ENCODE measurements at places on chromosomes 5 and 9.

DNA sequence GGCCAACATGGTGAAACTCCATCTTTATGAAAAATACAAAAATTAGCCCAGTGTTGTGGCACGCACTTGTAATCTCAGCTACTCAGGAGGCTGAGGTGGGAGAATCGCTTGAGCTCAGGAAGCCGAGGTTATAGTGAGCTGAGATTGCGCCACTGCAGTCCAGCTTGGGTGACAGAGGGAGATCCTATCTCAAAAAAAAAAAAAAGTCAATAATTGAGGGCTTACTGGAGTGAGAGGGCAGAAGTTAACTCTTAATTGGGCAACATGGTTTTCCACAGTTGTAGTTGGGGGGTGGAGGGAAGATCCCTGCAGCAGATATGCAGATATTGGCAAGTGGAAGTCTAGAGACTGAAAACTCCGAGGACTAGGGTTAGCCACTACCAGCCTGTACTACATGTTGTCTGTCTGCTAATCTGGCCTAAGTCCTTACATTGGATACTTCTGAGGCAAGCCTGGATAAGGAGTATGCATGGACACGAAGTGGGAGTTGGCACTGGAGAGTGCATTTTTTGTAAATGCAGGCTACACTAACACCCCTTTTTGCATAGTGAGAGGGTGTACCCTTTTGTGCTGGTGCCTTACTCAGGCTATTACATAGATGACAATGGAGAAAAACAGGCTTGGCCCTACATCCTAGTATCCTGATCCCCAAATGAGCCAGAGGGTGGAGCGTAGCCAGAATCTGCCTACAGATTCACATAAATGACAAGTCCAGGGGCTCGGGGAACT is 89.0 kb upstream of the NIPBL start:
- DNase-seq = no peak

GRCh38 chr5:145220481-145220880 is 614.7 kb downstream of the PRELID2 start:
- DNase-seq = no peak

- no peak for DNase-seq
Observed at GRCh38 chr5:145947581-145947980, 11.2 kb downstream of the SH3RF2 start.

- no peak for DNase-seq
Observed at GRCh38 chr9:91682806-91683205, 259.2 kb upstream of the NFIL3 start.

GRCh38 chr5:1432296-1432695 is 12.9 kb downstream of the SLC6A3 start:
- DNase-seq = no peak

GRCh38 chr9:134358662-134359319 is 32.5 kb downstream of the RXRA start:
- no peak for DNase-seq

GRCh38 chr5:142871363-142872193 is 101.4 kb downstream of the ARHGAP26 start:
- DNase-seq = no peak

DNA sequence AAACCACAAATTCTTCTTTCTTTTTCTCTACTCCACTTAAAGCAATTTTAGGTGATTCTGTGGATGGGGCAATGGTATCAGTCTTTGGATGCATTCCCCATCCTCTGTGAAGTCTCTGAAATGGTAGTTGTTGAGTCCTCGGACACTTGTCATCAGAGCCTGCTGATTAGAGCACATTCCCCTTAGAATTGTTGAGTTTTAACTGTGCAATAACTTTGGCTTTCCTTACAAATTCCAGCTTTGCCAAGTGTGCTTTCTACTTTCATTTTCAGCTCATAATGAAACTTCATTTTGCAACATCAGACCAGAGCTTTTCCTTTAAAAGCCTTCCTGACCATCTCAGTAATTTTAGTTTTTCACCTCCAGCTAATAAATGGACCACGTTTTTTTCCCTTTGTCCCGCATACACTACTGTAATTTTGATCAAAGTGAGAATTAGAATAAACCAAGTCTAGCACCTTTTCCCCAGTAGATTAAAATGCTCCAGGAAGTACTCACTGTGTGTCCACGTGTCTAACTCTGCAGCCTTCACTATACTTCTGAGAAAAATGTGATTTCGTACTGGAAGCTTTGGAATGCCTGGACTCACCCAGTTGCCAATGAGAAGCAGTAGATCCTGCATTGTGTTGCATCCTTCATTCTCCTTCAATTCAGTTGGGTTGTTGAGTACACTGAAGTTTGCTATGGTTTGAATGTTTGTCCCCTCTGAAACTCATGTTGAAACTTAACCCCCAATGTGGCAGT is 135.6 kb downstream of the NTRK2 start:
- no peak for DNase-seq

DNA sequence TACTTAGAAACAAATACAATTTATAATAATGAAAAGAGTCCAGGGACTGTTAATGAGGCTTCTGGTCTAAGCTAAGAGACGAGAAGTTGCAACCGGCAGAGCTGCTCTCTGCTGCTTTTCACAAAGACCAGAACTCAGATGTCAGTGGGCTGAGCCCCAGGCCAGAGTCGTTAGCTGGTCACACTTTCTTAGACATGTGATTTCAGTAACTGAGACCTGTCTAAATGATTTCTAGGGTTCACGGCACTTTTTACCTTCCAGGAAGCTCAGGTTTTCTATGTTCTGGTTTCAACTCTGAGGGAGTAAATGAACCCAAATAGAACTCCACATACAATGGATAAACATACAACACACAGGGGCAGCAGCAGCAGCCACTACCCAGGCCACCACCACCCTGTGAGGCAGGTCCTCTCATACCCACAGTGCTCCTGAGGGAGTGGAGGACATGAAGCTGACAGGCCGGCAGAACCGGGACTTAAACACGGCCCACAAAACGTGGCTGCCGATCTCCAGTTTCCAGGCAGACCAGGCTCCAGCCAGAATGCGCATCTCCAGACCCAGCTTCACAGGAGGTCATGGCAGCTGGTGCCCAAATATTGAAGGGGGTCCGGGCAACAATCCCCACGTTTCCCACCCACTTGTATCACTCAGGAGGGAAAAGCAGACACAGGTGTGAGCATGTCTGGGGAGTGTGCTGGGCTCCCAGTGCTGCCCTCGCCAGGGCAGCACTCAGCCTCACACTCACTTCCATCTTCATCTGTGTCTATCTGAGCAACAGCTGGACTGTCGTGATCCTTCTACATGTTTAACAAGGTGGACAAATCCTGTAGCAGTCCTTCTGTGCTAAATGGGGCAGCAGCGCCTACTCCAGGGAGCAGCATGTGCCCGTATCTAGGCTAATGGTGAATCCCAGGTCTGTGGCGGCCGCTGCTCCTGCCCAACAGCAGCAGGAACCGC is 38.8 kb downstream of the IARS1 start:
- no peak for DNase-seq

DNA sequence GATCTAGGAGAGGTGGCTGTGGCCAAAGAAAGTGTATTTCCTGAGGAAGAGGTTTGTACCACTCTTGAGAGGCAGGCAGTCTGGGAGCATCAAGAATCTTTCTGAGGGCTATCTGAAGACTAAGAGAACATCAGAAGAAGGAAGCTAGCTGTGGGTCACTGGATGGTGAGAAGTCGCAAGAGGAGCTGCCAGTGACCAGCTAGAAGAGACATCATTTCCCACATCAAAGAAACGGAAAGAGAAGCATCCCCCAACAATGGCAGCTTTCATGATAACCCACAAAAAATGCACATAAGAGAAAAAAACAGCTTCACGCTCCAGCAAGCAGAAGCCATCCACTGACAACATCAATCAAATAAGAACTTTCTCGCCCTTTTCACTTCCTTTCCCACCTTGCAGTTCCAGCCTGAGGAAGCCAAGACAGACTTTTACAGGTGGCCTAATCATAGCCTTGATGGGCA is 25.0 kb upstream of the CEP78 start:
- DNase-seq = no peak

GRCh38 chr9:95349091-95350038 is 31.9 kb upstream of the FANCC start:
- no peak for DNase-seq

GRCh38 chr9:91536211-91536691 is 112.6 kb upstream of the NFIL3 start:
- DNase-seq = no peak

DNA sequence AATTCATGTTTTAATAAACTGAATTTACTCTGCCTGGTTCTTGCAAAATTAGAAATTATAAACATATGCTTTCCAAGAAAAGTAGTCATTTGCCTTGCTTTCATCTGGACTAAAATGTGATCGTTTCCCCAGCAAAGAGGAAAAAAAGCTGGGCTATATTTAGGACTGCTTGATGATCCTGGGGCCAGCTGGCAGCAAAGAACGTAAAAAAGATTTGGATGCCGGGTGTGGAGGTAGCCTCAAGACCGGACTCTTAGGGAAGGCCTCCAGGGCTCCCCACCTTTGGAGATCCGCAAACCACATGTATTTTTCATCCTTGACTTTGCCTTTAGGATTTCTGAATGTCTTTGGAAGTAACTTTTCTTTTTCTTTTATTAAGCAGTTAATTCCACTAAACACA is 156.1 kb upstream of the SEMA6A start:
- no peak for DNase-seq

GRCh38 chr5:127856292-127856691 is 153.1 kb downstream of the CCDC192 start:
- no peak for DNase-seq

DNA sequence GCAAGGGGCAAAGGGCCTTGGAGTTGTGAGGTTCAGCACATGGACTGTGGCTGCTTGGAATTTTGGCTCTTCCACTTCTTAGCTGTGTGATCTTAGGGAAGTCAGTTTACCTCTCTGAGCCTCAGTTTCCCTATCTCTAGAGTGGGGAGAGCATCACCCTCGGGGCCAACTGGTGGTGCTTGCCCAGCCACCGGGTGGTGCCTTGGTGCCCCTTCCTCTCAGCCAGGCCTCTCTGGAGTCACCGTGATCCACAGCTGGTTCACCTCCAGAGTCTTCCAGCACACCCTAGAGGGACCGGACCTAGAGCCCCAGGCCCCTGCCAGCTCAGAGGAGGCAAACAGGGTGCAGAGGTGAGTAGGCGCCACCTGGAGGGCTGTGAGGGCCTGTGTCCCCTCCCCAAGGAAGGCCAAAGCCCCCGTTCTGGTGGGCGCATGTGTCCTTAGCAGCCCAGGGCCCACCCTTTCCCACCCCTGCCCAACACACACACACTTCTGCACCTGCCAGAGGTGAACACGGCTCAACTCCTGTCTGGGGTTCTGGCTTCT is 7.7 kb downstream of the ADGRD2 start:
- DNase-seq = no peak

Data from stimulated activated CD8-positive, alpha-beta memory T cell treated with anti-CD3 and anti-CD28 coated beads, Interleukin-15, amount 100 ng/mL, for 24 hours (primary cell).